NCI-H1417 treated with DMSO at 0.1 percent for 48 hours (cell line): ENCODE measurements at places on chromosomes 6 and 20.

GRCh38 chr20:51312480-51312783 is 230.1 kb downstream of the NFATC2 start:
- DNase-seq: no peak

GRCh38 chr6:44381739-44382138 is 5.8 kb upstream of the CDC5L start:
- no peak for DNase-seq

GRCh38 chr20:32509639-32510066 is 75.5 kb downstream of the NOL4L start:
- no peak for DNase-seq

DNA sequence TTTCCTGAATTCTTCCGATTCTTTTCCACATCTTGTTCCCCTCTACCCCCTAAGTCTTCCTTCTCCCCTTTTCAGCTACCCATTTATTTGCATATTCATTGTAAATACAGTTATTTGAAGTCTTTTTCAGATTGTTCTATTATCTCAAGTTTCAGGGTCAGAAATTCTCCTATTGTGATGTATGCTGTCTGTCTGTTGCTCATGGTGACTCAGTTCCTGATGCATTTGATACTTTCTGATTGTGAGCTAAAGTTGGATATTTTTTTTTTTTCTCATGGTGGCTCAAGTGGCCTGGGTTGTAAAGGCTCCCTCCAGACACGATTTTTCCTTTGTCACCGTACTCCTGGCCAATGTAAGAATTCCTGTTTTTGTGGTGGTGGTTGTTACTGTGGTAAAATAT is 4.9 kb upstream of the PI16 start:
- DNase-seq: no peak

DNA sequence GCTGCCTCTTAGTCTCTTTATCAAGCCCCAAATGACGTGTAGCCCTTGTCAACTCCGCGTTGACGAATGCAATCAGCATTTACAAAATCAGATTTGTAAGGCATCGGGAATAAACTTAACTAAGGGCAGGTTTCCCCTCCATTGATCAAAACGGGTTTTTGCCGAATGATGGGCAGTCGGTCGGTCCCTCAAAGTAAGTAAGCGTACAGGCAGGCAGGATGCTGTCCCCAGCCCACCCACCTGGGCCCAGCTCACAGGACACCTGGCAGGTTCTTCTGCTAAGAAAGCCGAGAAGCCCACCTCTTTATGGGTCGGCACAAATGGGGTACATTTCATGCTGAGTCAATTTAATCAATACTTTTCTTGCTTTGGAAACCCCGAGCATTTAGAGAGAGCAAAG is 22.0 kb upstream of the MAFB start:
- no peak for DNase-seq

GRCh38 chr6:95383878-95384277 is 193.5 kb upstream of the MANEA start:
- DNase-seq: no peak

DNA sequence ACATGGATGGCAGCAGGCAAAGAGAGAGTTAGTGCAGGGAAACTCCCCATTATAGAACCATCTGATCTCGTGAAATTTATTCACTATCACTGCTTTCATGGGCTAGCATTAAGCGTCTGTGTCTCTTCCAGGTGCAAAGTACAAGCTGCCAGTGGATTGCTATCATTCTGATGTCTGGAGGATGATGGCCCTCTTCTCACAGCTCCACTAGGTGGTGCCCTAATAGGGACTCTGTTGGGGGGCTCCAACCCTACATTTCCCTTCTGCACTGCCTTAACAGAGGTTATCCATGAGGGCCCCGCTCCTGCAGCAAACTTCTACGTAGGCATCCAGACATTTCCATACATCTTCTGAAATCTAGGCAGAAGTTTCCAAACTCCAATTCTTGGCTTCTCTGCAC is 347.8 kb upstream of the HS3ST5 start:
- DNase-seq: no peak

- no peak for DNase-seq
Observed at GRCh38 chr6:139649732-139650131, 275.3 kb upstream of the CITED2 start.

DNA sequence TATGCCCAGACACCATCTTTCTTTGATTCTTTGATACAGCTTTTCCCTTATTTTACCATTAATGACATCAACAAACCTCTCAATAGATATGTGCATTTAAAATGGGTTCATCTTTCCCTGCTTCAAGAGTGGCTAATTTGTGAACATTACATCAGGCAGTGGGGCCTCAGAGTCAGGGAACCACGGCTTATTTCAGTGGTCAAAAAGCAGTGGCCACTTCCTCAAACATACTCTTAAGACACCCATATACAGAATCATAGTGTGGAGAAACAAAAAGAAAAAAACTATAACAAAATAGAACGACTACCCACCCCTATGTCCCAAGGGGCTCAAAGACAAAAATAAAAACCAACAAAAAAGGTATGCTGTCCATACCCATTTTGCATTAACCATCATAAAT is 12.9 kb downstream of the SALL4 start:
- DNase-seq: no peak

- DNase-seq: peak; percentile 78
Observed at GRCh38 chr6:8389036-8389818, 46.1 kb downstream of the SLC35B3 start.

GRCh38 chr6:160973311-160974250 is 18.0 kb upstream of the MAP3K4 start:
- DNase-seq: no peak

GRCh38 chr20:40931410-40932044 is 97.1 kb upstream of the TOP1 start:
- DNase-seq: no peak

GRCh38 chr20:41249411-41250281 is 67.9 kb downstream of the ZHX3 start:
- no peak for DNase-seq

- DNase-seq: no peak
Observed at GRCh38 chr20:43363506-43363905, 94.2 kb upstream of the SRSF6 start.

DNA sequence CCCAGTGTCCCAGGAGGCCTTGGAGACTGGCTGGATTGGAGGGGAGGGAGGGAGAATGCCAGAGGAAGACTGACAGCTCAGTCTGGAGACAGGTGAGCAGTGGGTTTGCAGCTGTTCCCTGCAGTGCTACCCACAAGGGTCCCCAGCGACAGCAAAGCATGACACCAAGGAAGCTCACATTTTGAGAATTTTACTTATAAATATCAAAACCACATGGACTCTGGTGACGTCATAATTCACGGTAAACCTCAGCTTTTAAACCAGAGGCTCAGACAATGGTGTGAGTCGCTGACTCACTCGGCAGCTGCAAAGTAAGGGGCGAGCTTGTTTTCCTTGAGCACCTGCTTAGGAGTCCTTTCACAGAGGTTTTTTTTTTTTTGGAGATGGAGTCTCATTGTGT is 65.2 kb downstream of the THBS2 start:
- DNase-seq: no peak

- no peak for DNase-seq
Observed at GRCh38 chr6:122984393-122984792, 11.6 kb upstream of the CLVS2 start.

DNA sequence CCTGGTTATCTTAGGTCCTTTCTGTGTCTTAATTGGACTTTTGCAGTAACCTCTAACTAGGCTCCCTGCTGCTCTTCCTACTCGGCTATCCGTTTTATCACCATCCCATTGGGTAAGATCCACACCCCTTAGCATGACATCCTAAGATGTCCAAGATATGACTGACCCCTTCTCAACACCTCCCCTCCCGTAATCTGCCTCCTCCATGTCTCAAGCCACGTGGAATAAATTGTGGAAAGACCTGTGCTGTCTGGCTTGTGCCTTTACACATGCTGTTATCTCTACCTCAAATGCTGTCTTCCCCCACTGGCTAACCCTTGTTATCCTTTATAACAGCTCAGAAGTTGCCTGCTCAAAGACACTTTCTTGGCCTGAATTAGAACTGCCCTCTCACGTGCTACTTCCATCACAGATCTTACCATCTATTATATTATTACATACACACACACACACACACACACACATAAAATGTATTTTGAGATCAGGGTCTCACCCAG is 26.5 kb downstream of the EIF2S2 start:
- no peak for DNase-seq

DNA sequence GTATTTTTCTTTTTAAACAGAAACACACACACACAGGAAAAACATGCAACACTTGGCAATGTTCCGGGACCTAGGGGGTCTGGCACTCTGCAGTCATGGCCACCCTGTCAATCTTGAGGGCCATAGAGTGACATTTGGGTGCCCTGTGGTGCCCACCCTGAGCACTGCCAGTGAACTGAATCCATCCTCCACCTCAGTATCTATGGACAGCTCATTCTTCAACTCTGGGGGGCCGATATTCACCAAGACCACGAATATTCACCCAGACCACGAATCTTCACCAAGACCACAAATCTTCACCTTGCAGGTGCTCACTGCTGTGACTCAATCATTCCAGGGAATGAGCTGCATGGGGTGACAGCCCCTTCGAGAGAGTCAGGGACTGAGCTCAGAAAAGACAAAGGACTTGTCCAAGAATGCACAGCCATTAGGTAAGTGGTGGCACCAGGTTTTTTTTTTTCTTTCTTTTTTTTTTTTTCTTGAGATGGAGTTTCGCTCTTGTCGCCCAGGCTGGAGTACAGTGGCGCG is 19.1 kb downstream of the SNAI1 start:
- DNase-seq: no peak

- no peak for DNase-seq
Observed at GRCh38 chr6:130372786-130373185, 7.0 kb downstream of the TMEM200A start.

DNA sequence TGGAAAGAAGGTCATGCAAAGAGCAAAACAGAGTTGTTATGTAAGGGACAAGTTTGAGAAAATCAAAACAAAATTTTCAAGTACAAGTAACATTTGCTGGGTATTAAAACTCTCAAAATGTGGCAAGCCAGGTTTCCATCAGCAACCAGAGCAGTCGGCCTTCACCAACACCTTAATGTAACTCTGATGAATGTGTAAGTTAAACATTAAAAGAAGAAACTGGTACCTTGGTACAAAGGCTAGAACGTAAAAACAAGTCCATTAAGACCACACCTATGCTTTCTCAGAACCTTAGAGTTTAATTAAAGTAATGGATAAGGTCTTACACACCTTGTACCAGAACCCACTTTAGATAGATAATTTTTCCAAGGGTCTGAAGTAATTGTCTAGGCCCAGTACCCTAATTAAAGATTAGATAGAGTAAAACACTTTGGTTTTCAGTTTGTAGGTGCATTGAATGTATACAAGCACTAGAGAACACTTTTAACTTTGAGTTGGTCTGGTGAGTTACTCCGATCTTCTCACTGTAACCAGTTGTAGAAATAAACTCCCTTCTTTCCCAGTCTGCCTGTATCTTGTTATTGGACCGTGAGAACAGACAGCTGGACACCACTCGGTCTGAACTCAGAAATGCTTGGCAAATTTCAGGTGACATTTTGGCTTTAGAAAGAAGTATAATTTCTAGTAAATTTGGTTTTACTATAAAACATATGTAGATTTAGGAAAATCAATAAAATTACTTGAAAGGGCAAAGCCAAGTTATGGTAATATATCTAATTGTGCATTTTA is 319.4 kb downstream of the HTR1B start:
- no peak for DNase-seq

DNA sequence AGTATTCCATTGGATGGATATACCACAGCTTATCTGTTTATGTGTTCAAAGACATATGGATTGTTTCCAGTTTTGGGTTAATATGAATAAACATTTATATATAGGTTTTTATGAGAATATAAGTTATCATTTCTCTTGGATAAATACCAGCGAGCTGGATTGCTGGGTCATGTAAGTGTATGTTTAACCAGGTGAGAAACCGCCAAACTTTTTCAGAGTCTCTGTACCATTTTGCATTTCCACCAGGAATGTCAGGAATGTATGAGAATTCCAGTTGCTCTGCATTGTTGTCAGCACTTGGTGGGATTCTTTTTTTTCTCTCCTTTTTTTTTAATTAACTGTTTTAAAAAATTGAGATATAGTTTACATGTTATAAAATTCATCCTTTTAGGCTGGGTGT is 52.1 kb downstream of the PHF20 start:
- DNase-seq: no peak

- DNase-seq: peak; percentile 6
Observed at GRCh38 chr6:4647414-4648365, 128.5 kb upstream of the CDYL start.

- DNase-seq: no peak
Observed at GRCh38 chr20:58131151-58131550, 97.3 kb downstream of the ANKRD60 start.

- no peak for DNase-seq
Observed at GRCh38 chr6:119334535-119335264, 14.9 kb downstream of the MAN1A1 start.

DNA sequence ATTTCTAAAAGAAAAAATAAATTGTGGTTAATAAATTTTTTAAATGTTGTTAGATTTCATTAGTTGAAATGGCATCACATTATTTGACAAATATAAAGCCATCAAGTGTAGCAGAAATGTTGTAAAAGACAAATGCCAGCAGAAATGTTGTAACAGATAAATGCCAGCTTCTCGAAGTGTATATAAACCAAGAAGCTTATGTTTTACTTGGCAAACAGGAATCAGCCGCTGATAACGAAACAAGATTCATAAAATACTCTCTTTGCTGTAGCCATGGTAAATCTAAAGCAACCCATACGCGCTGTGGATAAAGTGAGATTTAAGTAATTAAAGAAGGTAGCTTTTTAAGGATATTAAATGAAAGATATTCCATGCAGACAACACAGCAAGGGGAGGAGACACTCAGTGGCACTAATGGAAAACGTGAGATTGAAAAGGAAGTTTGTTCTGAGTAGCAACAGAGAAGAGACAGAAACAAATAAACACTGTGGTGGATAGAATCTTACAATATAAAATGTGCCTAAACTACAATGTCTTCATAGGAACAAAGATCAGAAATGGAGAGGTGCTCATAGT is 29.6 kb downstream of the BTBD9 start:
- no peak for DNase-seq

DNA sequence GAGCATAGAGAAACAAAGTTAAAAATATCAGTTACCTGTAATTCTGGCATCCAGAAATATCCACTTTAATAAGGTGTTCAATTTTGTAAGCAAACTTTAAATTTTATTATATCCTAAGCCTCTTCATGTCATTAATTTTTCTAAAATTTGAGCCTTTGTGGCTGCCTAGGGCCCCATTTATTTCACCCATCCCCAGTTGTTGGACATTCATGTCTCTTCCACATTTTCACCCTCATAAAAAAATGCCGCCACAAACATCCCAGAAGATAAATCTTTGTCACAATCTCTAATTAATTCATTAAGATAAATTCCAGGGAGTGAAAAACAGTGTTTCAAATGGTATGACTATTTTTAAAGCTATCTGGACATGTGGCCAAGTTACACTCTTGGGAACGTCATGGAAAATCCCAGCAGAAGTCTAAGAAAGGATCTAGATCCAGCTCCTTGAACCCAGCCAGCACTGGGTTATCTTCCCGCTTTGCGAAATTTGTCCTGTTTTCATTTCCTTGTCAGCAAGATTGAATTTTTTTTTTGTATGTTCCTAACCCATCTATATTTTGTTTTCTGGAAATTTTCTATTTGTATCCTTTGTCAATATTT is 97.2 kb downstream of the TMEM242 start:
- no peak for DNase-seq

GRCh38 chr20:5065879-5066383 is 53.8 kb downstream of the PCNA start:
- no peak for DNase-seq
